RPMI7951 (cell line): ENCODE measurements at places on chromosomes 13 and 19. TPM values are rescaled to one million over a fixed set of nuclear protein-coding genes. Genes with fewer than 3 reads are reported as not detected.

DNA sequence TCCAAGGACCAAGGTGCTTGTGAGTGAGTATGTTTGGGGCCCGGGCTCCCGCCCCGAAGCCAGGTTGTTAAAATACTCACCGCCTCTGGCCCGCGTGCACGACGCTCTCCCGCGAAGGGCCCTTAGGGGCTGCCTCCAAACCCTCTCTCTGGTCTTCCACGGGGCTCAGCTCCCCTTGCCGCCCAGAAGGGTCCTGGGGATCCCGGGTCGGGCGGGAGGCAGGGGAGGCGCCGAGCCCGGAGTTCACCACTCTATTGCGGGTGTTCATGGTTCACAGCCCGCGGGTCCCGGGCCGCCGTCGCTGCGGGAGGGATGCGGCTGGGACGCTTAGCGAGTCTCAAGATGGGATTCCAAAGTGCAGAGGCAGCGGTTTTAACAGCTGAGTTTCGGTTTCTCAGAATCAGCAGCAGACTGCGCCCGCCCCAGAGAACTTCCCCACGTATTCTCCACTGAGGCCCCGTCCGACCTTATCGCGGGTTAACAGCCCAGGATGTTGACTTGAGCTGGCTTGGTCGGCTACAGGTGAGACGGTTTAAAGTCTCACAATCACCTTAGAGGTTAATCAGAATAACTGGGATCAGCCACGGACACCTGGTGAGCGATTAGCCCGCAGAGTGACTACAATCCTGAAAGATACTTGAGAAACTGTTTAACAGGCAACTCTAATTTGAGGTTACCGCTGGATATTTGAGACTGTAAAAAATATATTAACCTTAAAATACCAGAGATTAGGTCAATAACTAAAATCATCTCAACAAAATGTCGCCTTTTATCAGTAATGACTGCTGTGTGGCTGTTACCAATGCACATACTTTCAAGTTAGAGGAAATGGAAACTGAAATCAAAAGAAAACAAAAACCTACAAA is at the start of gene EPSTI1:
Gene EPSTI1 (minus strand): TSS at position 344 of the 866 bp plus-strand sequence. CDS start 76 bp downstream, at position 268.
- peak; percentile 79 for DNase-seq

DNA sequence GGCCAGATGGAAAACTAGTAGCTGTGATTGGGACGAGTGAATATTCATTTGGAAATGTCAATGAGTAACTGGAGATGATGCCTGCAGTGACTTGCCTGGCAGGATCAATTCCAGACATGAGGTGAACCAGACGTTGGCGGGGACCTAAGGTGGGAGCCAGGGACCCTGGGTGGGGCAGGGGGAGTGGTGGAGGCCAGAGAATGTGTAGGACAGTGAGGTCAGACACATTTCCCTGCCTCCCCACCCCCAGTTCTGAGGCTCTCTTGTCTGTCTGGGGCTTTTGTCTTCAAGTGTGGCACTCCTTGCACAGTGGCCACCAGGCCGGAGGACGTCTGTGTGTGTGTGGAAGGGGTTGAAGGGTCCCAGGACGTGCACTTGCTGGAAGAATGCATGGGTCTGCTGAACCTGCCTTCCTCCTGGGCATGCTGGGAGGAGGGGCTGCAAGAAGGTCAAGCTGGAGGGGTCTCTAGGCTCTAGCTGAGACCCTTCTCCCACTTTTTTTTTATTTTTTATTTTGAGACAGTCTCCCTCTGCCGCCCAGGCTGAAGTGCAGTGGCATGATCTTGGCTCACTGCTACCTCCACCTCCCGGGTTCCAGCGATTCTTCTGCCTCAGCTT is 51.6 kb downstream of the CHST8 start:
- DNase-seq = no peak

GRCh38 chr13:20787180-20787579 is 13.4 kb upstream of the EEF1AKMT1 start:
- no peak for DNase-seq

- DNase-seq = peak; percentile 39
Observed at GRCh38 chr13:42396901-42397655, 125.1 kb downstream of the AKAP11 start.

DNA sequence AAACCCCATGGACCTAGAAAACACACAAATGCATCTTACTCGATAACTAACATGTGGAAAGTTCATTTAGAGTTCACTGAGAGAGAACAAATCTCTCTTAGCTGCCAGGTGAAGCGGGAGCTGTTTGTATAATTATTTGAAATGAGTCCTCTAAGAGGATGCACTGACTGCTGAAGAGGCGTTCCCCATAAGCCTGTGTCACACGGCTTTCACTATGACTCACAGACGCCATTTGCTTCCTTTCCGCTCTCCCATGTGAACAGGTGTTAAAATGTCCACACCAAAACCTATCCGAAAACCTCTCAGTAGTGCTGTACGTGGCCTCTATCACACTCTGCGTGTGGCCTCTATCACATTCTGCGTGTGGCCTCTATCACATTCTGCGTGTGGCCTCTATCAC is 101.8 kb downstream of the SOX1 start:
- no peak for DNase-seq

DNA sequence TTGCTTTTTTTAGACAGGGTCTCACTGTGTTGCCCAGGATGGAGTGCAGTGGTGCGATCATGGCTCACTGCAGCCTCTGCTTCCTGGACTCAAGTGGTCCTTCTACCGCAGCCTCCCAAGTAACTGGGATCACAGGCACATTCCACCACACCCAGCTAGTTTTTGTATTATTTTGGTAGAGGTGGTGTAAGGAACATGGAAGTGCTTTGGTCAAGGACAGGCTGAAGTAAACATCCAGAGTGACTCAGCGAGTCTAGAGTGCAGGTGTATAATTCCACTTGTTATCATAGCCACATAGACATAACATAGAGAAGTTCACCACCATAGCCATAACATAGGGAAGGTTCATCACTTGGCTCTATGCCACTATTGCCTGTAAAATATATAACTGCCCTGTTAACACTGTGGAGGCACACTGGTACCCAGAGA is 98.6 kb downstream of the RBM26 start:
- peak; percentile 0 for DNase-seq

DNA sequence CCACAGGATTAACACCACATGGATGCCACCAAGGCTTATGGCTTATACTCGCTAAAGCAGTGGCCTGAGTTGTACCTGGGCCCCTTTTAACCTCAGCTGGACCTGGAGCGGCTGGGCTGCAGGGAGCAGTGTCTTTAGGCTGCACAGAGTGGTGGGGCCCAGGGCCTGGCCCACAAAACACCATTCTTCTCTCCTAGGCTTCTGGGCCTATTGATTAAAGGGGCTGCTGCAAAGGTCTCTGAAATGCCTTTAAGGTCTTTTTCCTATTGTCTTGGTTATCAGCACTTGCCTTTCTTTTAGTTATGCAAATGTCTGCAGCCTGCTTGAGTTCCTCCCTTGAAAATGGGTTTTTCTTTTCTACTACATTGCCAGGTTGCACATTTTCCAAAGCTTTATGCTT is 973.9 kb upstream of the PRR20A start:
- no peak for DNase-seq

DNA sequence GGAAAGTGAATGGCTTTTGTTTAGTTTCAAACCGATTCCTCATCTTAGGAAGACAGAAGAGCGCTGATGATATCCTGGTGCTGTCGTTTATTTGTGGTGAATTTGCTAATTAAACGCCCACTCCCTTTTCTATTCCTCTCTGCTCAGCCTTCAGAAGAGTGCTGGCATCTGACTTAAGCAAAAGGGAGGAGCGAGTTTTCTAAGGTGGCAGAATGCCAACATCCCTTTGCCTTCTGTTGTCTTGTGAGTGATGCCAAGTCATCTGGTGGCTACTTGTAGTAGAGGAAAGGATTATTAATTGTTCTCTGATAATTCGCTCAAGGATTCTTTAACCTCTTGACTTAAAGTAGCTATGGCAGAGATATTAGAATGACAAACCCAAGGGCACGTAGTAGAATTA is 68.1 kb downstream of the ERCC5 start:
- DNase-seq = peak; percentile 58

DNA sequence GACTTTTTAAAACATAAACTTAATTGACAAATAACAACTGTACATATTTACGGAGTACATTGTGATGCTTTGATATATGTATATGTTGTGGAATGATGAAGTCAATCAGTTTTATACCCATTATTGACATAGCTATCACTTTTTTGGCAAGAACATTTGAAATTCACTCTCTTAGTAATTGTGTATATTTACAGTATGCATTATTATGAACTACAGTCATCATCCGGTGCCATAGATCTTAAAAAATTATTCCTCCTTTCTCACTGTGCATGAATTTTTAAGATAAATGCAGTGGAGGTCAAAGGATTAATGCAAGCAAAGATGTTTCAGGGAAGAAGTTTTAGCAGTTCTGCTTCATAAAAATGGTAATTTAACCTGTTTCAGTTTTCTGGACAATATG is 8.0 kb upstream of the VN1R4 start:
- no peak for DNase-seq

DNA sequence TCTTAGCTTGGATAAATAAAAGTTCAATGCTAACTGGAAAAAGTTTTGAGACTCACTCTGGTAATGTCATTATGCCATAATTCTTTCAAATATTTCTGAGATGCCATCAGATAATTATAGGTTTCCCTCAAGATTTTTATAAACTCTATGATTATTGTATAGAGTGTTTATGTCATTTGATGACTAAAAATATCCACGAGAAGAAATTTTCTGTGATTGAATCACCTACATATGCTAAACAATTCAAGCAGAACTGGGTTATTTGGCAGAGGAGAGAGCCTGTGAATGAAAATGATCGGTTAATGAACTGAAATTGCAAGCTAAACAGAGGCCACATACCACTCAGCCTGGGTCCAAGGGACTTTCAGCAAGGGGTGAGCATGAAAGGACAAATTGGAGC is 92.6 kb upstream of the TSC22D1 start:
- DNase-seq = no peak

GRCh38 chr19:41457241-41457640 is 14.3 kb downstream of the ERICH4 start:
- no peak for DNase-seq

Gene ZNF446
- total RNA-seq = 6.5 and 9.5 TPM in 2 replicates

Gene ZNF583
- 2.1 and 3.5 TPM in 2 replicates for total RNA-seq

Gene CYP2A7
- not detected in 2 replicates for total RNA-seq

Gene FXYD1
- 0.98 TPM in 1 of 2 replicates, not detected in the other for total RNA-seq

Gene IGFL4
- total RNA-seq = not detected in 2 replicates

Gene KLF1
- total RNA-seq = not detected in 2 replicates
